Esophagus squamous epithelium (tissue), 5 donors: ENCODE measurements at places on chromosomes 2 and 18. TPM values are rescaled to one million over a fixed set of nuclear protein-coding genes. Genes with fewer than 3 reads are reported as not detected.

DNA sequence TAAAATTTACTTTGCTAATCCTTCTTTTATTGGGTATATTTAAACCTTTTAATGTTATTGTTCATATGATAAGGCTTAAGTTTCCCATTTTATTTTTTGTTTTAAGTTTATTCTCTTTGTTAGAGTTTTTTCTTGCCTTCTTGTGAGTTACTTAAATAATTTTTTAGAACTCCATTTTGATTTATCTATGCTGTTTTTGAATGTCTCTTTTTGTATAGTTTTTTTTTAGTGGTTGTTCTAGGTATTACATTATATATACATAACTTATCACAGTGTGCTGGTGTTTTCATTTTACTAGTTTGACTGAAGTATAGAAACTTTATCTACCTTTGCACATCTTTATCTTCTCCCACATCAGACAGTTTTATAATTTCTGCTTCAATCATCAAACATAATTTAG, 49.4 kb upstream of the TGFA start:
- DNase-seq: no peak

- DNase-seq: no peak
Observed at GRCh38 chr2:225452677-225453076, 53.2 kb downstream of the NYAP2 start.

DNA sequence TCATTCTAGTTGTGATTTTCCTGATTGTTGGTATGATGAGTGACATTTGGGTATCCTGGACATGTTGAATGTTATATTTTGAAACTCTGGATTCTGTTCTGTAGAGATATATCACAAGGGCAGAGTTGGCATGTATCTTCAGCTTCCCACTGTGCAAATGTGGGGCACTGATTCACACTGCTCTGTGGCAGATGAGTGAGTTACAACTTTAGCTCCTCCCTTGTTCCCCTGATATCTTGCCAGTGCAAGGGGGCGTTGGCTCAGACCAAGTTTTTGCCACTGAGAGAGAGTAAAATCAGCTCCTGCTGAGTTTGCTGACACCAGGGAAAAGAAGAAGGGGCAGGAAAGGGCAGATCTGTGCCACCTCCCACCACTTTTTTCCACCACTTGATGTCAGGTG, 199.6 kb upstream of the MMADHC start:
- no peak for DNase-seq

DNA sequence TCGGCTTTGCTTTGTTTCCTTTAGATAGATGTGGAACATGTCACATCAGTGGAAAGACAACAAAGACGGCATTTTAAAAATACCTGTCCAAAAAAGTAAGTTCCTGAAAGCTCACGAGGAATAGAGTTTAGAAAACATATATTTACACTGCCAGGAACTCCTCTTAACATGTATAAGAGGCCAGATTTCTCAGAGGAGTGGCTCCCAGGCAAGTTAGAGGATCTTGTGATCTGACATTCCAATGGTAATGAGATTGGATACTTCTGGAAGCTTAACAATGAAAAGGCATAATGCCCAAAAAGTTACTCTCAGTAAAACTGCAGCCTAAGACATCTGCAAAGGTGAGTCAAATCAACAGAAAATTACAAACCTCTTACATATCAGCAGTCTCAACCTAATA, 77.1 kb downstream of the CYRIA start:
- no peak for DNase-seq

GRCh38 chr2:165467921-165468320, 1.6 kb upstream of the CSRNP3 start:
- DNase-seq: no peak

Gene GPR75
- total RNA-seq: 3.6 TPM
